ENCODE measurements at places on chromosomes 2 and 18.

DNA sequence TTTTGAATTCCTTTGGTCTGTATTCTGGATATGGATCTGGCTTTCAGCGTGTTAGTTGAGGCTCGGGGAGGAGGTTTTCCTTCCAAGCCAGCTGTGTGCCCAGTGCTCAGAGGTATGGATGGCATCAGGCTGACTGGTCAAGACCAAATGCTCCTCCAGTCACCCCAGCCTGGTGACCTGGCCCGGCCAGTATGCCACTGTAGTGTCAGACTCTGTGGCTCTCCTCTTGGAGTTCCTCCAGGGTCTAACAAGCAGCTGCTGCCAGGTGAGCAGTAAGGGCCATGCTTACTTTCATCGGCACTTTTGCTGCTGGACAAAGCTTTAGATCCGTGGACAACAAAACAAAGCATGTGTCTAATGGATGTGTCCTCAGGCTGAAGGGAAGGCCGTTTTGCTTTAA lies 44.1 kb downstream of the CABLES1 start:
- no peak for DNase-seq

- DNase-seq, result no peak
Measured at GRCh38 chr2:186748354-186748753, 54.5 kb downstream of the FAM171B start.

- no peak for DNase-seq
Measured at GRCh38 chr18:35817604-35818352, 154.7 kb upstream of the RMP24 start.

- no peak for DNase-seq
Measured at GRCh38 chr2:8684878-8685696, 3.2 kb downstream of the ID2 start.

DNA sequence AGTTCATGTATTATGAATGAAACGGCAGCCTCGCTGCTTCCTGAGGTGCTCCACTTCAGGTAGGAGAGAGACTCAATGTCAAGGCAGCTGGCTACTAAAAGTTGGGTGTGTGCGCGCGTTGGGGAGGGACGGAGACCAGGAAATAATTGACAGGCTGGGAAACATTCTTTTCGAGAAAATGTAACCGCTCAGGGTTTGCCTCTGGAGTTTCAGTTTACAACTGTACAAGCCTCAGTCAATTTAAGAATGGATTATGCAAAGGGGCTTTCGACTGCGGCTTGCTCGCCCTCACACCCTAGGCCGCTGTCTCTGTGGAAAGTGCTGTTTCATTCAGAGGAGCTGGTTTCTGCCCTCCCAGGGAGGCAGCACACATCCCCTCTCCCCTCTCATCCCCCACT lies 4.4 kb upstream of the SPRED2 start:
- DNase-seq, result no peak

- DNase-seq, result no peak
Measured at GRCh38 chr2:191885098-191885497, 38.2 kb upstream of the CAVIN2 start.

DNA sequence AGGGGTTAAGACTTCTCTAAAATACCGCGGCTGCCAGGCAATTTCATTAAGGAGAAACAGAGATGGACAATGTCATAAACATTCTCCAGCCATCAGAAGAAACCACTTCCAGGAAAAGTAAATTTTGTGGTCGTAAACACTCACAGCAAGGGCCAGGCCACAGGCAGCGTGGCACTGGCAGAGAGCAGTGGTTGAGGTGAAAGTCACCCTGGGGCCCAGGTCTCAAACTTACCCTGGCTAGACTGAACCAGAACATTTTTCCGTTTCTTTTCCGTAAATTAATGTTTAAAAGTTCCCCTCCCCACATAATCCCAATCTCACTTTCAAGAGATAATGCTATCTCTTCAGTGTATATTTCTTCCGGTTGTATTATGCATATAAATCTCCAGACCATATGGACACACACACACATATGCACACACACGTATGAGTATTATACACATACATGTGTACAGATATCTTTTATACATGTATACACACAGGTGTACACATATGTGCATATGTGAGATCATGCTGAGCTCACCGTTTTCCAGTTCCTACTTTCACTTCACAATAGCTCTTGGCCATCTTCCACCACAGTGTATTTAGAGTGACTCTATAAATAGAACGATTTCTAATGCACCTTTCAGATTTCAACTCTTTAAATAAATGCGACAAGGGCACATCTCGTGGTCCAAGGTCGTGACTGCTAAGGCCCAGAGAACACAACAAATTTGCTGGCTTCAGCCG lies 90.1 kb downstream of the MALT1 start:
- no peak for DNase-seq

DNA sequence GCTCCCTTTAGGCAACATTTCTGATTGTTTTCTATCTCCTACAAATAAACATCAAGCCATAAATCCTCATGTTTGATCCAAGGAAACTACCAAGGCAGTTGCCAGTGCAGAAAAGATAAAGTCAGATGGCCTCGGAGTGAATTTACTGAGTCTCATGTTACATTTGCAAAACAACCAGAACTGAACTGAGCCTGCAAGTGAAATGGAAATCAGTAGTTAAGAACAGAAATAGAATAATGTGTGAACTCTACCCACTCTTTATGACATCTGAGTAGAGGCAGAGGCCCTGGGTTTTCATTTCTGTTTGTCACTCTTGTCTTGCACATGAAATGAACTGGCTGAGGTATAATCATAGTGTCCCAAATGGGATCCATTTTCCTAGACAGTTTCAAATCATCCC lies 20.4 kb upstream of the DAPL1 start:
- DNase-seq, result no peak

GRCh38 chr18:23812546-23813440 lies 123.5 kb downstream of the LAMA3 start:
- DNase-seq, result no peak

- no peak for DNase-seq
Measured at GRCh38 chr2:177187631-177188312, 24.8 kb upstream of the HNRNPA3 start.

DNA sequence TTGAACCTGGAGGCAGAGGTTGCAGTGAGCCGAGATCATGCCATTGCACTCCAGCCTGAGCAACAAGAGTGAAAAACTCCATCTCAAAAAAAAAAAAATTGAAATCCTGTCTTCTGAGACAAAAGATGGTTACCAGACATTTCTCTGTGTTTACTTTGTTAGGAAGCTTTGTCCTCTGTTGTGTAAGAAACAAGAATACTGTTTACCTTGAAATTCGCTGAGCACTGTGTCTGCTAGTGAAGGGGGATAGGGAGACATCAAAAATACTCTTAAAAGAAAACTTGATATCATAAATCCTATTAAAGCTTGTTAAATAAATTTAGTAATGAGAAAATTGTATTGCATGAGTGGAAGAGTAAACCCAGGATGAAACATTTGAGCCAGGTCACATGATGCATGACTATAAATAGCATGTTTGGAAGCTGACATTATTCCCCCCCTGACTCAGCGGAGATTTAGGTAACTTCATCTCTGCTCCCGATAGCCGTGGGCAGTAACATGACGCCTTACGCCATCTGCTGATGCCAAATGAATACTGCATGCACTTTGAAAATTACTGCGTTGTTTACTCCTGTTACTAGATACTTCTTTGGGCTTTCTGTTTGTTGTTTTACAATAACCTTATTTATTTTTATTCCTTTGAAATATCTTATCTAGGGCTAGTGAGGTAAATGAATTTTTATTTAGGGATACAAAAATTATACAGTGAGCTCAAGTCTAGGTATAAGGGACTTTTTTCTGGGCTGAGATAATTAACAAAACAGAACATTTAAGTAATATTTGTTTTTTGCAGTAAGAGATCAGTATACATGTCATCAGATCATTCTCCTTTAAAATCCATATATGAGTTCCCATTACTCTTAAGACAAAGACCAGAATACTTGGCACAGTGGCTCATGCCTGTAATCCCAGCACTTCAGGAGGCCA lies 134.9 kb downstream of the MAP3K20 start:
- DNase-seq, result peak; percentile 16

DNA sequence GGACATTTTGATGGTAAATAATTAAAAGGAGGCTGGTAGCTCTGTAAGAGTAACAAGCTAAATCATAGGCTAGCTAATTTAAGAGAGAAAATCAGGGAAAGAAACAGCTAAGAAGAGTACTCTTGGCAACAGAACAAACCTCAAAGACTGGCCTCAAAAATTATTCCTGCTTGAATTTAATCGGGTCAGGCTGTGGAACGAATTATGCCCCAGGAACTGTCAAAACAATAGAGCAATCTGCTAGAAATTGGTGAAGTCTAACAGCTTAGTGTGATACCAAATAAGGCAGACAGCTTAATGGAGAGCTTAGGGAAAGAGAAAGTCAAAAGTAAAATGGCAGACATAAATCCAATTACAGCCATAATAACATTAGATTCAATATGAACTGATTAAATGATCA lies 215.7 kb downstream of the MREG start:
- no peak for DNase-seq

GRCh38 chr2:46972438-46972837 lies 56.8 kb upstream of the MCFD2 start:
- no peak for DNase-seq

DNA sequence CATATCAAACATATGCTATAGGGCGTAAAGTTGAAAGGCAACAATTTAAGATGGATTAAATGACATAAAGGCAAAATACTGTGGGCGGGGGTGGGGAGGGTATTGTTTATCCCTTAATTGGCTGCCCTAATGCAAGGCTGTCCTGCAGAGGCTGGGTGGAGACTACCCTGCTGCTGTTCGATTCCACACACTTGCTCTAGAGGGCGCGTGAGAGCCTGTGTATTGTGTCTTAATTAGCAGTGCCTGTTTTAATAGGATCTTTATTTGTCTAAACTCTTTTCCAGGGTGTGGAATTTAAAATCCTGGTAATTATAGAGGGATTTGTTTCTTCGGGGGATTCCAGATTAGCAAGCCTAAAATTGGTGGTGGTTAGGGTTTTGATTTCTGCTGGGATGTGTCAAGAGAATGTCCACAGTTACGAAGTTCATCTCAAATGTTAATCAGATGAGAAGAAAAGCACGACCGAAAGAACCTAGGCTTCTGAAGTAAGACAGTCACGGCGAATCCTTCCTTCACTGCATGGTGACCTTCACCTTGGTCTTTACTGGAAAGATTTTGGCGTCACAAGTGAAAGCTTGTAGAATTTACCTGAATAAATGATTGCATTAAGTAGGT lies 103.5 kb upstream of the MAP3K20 start:
- peak; percentile 7 for DNase-seq

All from T-cell (primary cell).